Endodermal cell (in vitro differentiated cells): ENCODE measurements at places on chromosomes 1 and 21.

- DNase-seq: no peak
These were observed 1.7 kb downstream of the MCL1 start for GRCh38 chr1:150577557-150578271.

- no peak for DNase-seq
These were observed 47.9 kb downstream of the SLC45A1 start for GRCh38 chr1:8365661-8366362.

GRCh38 chr1:224721000-224721399, 104.9 kb downstream of the CNIH3 start:
- no peak for DNase-seq

GRCh38 chr1:192564099-192564498, 11.5 kb upstream of the RGS1 start:
- no peak for DNase-seq

GRCh38 chr1:3663999-3664699, 11.8 kb downstream of the TP73 start:
- peak; percentile 52 for DNase-seq

DNA sequence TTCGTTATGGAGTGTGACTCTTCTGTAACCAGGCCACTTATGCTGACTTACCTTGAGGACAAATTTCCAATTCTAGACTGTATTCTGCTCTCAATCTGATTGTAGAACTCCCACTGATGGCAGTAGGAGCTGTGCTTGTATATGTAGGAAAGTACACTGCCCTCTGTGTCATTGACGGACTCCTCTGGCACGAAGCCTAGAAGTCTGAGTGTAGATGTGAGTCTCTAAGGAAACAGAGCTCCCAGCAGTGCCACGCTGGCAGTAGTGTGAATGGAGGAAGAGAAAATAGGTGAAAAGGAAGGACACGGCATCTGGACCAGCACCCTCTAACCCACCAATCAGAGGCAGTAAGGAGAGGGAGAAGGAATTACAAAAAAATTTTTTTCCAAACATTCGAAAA, 130.4 kb upstream of the ADGRL2 start:
- DNase-seq: no peak

GRCh38 chr1:154346276-154346917, 21.1 kb downstream of the ATP8B2 start:
- DNase-seq: no peak

DNA sequence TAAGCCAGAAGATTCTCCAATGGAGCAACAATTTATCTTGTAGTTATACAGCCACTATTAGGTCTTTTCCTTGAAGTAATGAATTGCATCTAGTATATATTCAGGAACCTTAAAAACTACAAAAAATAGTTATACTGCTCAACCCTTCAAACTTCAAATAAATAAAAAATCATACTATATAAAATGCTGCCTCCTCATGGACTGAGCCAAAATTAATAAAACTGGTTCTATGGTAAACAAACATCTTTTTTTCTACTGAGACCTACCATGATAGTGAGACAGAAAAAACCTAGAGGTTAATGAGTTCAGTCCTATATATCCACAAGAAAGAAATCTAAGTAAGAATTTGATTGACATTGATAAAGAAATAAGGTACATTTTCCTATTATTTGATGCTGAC, 67.7 kb downstream of the GPATCH2 start:
- DNase-seq: no peak

GRCh38 chr1:233439721-233440120, 112.2 kb downstream of the MAP3K21 start:
- no peak for DNase-seq

GRCh38 chr1:230797942-230798365, 50.8 kb downstream of the CAPN9 start:
- DNase-seq: peak; percentile 85

GRCh38 chr1:160830321-160831153, 32.1 kb downstream of the CD244 start:
- DNase-seq: peak; percentile 96

DNA sequence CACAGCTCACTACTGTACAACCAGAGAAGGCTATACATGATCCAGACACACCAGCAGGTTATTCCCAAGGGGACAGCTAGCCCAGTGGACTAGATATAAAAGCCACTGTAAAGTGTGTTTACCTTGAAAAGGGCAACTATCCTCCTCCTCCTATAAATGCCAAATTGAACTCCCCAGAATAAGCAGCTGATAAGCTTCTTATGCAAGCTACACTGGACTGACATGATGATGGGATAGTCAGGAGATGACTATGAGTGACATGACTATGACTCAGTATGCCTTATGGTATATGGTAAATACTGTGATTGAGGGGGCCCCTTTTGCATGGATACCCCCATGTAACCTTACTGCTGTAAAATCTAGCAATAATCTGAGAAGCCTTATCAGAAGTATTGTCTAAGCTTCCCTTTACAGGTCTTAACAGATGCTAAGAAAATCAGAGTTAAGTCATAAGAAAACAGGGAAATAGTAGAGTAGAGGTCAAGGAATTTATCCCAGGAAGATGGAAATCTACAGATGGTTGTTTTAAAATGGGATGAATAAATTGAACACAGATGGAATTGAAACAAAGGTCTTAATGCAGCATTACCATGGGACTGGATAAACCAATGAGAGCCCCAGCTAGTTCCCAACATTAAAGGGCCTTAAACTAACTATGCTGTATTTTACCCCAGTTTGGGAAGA, 55.8 kb downstream of the TRIM33 start:
- no peak for DNase-seq

DNA sequence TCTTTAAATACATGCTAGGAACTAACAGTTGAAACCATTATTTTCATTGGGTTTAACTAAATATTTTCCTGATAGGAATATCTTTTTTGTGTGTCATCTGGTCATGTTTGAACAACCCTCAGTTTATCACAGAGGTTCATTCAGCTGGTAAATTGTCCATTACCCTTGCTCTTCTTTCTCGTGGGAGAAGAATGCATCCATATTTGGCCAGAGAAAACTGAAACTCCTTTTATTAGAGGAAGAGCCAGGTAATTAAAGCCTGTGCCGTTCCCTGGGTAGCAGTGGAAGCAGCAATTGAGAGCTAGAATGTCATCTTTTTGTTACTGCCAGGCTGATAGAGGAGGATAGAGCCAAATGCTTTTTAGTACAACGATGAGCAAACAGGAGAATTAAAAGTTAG, 587.2 kb upstream of the ZRANB2 start:
- no peak for DNase-seq

GRCh38 chr1:81827942-81828341, 27.2 kb downstream of the ADGRL2 start:
- DNase-seq: no peak

DNA sequence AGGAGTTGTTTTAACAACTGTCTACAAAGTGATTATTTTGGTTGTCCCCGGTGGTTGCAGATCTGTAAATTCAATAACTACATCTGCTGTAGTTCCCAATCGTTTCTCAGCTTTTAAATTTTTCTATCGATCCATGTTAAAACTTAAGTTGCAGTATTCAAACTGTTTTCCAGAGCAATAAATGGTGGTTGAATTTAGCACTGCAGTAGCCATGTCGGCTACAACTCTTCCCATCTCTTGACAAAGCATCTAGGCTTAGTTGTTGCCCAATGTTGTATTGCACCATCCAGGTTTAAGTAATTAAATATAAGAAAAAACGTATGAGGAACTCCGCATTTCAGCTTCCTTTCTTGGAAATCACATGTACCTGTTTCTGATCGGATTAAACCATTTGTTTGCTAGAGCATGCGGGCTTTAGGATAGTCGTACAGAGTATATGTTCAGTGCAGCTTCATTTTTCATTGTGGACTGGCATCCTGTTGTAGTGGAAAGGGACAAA, 996 bp downstream of the CNIH4 start:
- DNase-seq: no peak

DNA sequence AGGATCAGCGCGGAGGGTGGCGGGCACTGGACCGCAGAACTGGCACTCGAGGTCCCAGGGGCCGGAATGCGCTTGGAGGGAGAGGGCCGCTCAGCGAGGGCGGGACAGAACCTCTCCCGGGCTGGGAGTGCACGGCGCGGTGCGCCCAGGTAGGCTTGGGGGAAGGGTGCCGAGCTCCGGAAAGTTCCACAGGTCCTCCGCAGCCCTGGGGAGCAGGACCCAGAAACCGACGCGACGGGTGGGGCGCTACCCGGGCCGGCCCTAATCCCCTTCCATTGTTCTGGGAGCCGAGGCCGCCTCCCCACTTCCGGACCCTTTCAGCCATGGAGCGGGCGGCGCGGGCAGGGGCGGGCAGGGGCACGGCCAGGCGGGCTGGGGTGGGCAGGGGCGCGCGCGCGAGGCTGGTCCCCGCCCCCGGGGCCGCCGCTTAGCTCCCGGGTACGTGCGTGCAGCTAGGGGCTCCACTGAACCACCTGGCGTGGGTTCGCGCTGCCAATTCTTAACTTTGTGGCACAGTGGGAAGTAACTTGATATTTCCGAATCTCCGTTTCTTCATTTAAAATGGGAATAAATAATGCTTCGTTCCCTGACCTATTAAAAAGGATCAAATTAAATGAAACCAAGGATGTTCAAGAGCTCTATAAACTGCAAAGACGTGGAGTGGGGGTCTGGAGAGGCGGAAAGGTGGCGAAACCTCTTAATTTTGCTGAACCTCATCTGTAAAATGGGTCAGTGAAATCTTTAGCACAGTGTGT, 20.7 kb downstream of the LGR6 start:
- peak; percentile 83 for DNase-seq

DNA sequence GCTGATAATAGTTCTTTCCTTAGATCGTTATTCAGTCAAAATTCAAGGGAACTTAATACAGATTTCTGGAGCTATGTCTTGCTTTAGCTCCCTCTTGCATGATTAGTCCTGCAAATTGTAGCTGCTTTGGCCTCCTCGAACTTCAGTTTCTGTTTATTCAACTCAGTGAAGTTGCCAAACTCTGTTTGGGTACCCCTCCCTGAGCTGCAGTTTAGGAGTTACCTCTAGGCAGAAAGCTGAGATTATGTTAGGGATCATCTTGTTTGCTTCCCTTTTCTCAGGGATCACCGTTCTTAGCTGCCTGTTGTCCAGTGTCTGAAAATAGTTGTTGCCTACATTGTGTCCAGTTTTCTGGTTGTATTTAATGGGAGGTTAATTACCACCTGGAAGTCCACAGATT, 43.5 kb downstream of the SNX27 start:
- DNase-seq: no peak

DNA sequence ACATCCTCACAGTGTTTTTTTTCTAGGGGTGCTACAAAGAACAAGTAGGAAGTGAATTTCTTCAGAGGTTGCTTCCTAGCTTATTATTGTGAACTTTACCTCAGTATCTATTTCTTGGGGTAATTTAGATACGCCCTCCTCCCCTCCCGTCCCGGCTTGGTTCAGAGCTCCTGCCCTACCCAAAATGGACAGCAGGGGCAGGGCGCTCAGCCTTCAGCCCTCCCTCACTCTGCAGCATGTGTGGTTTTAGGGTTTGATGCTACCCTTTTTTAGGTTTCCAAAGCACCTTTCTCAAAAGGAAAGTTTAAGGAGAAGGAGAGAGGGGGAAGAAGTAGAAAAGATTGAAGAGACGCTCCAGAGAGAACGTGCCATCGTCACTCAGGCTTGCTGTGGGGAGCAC, 16.9 kb upstream of the POGK start:
- DNase-seq: peak; percentile 68

DNA sequence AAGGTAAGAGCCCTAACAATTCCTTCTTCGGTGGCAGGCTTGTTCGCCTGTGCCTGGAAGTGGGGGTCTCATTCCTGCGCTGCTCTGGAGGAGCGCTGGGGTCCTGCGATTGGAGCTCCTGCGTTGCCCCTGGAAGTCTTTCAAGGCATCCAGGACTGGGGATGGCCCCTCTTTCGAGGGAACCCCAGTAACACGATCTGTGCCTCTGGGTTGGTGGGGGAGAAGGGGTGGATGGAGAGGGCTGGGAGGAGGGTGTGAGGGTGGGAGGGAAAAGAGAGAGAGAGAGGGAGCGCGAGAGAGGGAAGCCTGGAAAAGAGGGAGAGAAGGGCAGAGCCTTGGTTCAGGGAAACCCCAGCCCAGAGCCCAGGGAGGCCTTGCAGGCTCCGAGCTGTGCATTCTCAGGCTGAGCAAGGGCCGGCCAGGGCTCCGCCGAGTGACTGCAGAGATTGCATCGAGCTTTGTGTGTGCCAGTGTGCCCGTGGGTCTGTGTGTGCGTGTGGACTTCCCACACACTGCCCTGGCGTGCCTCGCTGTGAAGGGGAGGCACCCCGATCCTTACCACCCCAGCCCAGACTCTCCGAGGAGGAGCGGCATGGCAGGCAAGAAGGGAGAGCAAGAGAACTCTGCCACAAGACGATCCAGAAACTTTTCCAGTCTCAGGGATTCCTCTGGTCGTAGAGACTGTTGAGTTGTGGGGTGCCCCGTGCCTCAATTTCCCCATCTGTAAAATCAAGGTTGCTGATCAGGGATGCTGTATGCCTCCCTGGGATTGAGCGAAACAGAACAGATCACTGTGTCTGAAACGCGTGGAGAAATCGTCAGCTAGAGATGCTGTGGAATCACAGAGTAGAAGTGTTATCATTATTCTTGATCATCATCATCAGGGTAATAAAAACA, 619 bp downstream of the BCL9 start:
- DNase-seq: peak; percentile 82

DNA sequence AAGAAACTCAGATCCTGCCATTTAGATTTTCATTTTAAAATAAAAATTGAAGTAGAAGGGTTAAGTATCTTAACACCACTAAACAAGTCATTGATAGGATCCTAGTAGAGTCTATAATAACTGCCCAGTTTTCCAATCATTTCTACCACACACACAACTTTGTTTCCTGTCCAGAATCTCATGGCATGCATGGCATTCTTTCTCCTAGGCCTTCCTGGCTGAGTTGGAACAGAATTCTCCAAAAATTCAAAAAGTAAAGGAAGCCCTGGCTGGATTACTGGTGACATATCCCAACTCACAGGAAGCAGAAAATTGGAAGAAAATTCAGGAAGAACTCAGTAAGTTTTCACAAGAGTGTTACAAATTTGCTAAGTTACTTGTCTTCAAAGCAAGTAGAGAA, 111.4 kb upstream of the BMP8A start:
- no peak for DNase-seq

DNA sequence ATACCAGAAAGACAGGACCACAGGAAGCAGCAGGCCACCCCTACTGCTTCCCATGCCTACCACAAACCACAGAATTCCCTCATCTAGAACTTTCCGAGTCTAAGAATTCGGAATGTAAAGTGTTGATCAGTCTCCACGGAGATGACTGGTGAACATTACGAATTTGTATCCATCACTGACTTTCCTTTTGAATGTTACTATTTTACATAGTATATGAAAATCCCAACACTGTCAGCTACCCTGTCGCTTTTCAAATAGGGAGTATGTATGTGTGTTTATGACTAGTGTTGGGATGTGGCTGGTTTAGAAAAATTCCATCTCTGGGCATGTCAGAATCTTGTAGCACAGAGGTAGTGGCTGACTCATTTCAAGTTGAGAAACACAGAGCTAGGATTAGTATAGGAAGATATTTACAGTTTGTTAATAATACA, 118.2 kb downstream of the COQ8A start:
- no peak for DNase-seq

GRCh38 chr1:181353526-181353925, 129.8 kb upstream of the CACNA1E start:
- no peak for DNase-seq

GRCh38 chr1:230266456-230266855, 159.7 kb downstream of the PGBD5 start:
- no peak for DNase-seq
